NCI-H526 treated with DMSO at 0.1 percent for 48 hours (cell line): ENCODE measurements at places on chromosomes 5 and 9.

DNA sequence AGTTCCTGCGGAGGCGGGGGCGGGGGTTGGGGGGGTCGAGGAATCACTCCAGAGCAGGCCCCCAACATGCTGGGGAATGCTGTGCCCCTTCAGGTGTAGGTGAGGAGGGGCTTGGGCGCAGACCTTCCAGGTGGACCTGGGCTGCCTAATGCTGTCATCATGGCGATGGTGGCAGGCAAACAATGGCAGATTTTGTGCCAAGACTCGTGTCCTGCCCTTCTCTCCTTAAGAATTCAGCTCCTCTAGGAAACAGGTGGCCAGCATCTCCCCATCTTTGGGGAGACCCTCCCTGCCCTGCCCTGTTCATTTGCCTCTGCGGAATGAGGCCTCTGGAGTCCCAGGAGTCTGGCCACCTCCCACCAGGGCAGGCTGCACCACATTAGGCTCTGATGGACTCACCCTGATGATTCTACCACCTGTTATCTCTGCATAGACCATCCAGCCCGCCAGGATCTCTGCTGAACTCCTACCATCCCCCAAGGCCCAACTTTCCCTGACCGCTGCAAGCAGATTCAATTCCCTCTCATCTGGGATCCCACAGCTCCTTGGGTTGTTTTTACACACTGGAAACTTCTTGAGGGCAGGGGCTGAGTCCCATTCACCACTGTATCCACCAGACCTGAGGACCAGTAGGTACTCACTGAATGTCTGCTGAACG, 10.9 kb upstream of the SLC25A51 start:
- DNase-seq = no peak

GRCh38 chr9:84151640-84152039, 171.0 kb downstream of the RMI1 start:
- no peak for DNase-seq

DNA sequence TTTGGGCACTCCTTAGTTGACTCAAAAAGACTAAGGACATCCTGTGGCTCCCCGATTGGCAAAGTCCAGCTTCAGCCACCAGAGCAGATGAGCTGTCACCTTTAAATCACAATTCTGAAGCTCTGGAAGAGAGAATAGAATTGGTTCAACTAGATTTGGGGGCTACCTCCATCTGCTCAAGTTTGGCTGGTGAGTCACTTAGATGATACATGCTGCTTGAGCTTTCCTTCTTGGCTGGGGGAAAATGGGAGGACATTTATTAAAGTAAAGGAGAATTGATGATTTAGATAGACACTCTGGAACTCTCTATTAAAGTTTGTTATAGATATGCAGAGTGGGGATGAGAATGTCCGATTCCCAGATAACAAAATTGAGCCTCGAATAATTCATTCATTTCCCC, 30.0 kb upstream of the GRIA1 start:
- DNase-seq = no peak

- no peak for DNase-seq
These were observed 267.7 kb downstream of the DENND1A start for GRCh38 chr9:123662057-123662776.

GRCh38 chr5:14153932-14154731, 11.0 kb downstream of the TRIO start:
- no peak for DNase-seq

- no peak for DNase-seq
These were observed 394.5 kb upstream of the IRX1 start for GRCh38 chr5:3201121-3201520.

GRCh38 chr5:125484272-125484741, 737.9 kb upstream of the ZNF608 start:
- DNase-seq = no peak

DNA sequence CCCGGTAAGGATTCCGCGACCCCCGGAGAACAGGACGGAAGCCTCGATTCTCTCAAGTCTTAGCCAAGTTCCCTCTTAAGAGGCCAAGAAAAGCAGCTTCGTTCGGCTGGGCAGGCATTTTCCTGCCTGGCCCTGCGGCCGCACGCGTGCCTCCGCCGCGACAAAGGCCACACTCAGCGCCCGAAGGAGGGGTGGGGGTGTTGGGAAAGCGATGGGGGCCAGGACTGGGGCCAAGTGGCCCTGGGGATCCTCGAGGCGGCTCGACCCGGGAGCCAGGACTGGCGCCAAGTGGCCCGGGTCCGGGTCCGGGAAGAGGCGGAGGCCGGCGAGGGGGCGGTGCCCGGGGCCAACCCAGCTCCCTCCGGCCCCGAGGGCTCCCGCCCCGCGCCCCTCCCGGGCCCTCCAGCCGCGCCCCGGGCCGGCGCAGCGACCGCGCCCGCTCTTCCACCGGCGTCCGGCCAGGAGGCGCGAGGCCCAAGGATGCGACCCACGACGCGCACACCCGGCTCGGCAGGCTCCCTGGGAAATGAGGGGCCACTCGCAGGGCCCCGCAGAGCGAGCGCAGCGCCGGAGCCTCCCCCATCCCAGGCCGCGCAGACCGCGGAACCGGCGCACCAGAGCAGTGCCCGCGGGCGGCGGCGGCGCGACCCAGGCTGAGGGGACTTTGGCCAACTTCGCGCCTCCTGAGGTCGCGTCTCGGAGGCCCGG, 756 bp downstream of the VAV2 start:
- DNase-seq = no peak

GRCh38 chr9:9791611-9792010, 821.2 kb downstream of the PTPRD start:
- DNase-seq = peak; percentile 11

- no peak for DNase-seq
These were observed 433.4 kb downstream of the DTWD2 start for GRCh38 chr5:118554981-118555380.

- DNase-seq = no peak
These were observed 290.8 kb downstream of the TRPM3 start for GRCh38 chr9:70830618-70831017.

- no peak for DNase-seq
These were observed 59.7 kb upstream of the HMHB1 start for GRCh38 chr5:143752165-143752850.

DNA sequence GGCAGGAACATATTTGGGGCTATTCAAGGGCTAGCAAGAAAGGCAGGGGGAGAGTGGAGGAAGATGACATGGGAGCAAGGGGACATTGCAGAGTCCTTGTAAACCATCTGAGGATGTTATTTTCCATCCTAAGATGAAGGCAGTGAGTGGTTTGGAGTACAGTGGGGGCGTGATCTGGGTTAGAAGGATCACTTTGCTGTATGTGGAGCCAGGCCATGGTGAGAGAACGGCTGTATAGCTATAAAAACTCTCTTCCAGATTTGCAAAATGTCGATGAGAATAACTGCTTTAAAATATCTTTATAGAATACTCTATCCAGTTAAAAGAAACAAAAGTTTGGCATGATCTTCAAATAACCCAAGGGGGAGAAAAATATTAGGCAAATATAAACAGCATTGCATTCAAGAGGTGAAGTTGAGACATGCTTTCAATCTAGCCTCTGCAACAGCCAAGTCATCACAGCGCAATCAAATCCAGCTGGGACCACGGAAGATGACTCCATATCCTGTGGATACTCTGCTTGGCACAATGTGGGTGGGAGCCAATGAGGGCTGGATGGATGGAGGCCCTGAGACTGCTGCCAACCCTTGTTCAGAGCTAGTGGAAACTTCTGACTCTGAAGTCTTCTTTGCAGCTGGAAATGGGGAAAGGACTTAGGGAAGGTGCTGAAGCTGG, 111.5 kb upstream of the BASP1 start:
- no peak for DNase-seq

DNA sequence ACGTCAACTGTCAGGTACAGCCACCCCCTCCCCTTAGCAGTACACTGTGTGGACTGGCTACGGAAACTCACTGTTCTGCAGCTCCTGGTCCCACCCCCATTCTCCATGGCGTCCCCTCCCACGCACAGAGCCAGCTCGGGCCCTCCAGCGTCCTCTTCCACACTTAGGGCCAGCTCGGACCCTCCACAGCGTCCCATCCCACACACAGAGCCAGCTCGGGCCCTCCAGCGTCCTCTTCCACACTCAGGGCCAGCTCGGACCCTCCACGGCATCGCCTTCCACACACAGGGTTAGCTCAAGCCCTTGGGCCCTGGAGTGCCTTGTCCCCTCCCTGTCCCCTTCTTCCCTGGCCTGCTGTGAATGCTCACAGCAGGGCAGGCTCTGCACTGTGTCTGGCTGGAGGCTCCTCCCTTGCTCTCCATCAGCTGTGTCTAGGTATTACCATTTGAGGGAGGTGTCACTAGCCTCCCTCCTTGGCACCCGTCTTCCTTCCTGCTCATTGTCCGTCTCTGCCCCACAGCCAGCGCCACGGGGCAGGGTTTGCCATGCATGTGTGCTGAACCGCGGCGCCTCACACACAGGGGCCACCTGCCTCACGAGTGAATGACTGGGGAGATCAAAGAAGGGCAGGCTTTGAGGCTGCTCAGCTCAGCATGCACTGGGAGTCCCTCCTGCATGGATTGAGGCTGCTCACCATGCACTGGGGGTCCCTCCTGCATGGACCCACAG, 78.5 kb upstream of the CACNA1B start:
- no peak for DNase-seq

- DNase-seq = no peak
These were observed 41.6 kb downstream of the ADAMTS2 start for GRCh38 chr5:179303451-179304200.
